ENCODE measurements at places on chromosomes 13 and 19. TPM values are rescaled to one million over a fixed set of nuclear protein-coding genes. Genes with fewer than 3 reads are reported as not detected.

DNAAF3 gene
- 2.2 TPM for total RNA-seq

ZNF607 gene
- 15.2 TPM for total RNA-seq

PDE4C gene
- 0.85 TPM for total RNA-seq

GRCh38 chr13:60227158-60227557, 63.4 kb upstream of the DIAPH3 start:
- DNase-seq: no peak

DNA sequence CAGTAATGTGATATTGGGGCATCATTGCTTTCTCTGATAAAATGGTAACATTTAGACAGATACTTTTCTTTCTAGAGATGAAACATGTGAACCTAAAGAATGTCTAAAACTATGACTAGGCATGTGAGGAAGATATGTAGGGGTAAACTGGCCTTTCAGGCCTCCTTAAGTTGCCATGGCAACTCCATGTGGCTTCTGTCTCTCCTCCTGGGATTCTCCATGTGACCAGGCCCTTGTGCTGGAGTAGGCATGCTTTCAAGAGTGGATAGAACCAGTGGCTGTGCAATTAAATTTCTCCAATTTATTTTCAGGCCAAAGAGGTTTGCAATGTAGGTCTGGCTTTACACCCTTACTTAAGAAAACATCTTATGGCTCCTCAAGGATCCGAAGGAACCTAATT, 130.8 kb downstream of the OLFM4 start:
- DNase-seq: no peak

DNA sequence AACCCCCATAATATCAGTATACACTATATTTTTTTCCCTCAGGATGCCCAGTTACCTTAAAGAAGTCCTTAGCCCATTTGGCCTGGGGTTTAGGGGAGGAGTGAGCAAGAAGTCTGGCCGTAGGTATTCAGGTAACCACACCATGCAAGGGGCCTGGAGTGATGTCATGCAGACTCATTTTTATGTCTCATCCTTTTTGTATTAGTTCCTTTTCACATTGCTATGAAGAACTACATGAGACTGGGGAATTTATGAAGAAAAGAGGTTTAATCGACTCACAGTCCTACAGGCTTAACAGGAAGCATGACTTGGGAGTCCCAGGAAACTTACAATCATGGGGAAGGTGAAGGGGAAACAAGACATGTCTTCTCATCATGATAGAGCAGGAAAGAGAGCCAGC, 12.2 kb downstream of the TPP2 start:
- DNase-seq: no peak

DNA sequence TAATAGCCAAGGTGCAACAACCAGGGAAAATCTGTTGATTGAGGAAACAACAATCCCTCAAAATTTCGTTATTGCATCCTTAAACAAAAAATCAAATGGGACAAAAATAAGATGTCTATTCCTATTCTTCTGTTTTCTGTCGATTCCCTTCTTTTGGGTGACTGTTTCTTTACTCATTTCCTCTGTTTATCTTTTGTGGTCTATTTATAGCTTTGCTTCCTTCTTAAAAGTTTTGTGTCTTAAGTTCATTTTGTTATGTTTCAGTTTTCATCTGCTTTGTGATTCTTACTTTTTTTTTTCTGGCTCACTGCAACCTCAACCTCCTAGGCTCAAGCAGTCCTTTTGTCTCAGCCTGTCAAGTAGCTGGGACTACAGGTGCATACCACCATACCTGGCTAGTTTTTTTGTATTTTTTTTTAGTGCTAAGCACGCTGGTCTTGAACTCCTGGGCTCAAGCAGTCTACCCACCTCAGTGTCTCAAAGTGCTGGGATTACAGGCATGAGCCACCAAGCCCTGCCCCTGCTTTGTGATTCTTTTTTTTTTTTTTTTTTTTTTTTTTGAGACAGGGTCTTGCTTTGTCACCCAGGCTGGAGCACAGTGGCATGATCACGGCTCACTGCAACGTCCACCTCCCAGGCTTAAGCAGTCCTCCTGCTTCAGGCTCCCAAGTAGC, 10.4 kb downstream of the ZNF146 start:
- no peak for DNase-seq

GRCh38 chr19:39498798-39499642, at the start of gene DLL3:
Gene DLL3, plus strand, starts transcription at chr19:39498947. Its CDS starts 28 bp downstream, at chr19:39498975.
- DNase-seq: peak; percentile 53

Measured in endothelial cell (in vitro differentiated cells).